ENCODE measurements at places on chromosomes 4 and X.

- DNase-seq, result no peak
These were observed 443.2 kb upstream of the FRG1 start for GRCh38 chr4:189497516-189497915.

DNA sequence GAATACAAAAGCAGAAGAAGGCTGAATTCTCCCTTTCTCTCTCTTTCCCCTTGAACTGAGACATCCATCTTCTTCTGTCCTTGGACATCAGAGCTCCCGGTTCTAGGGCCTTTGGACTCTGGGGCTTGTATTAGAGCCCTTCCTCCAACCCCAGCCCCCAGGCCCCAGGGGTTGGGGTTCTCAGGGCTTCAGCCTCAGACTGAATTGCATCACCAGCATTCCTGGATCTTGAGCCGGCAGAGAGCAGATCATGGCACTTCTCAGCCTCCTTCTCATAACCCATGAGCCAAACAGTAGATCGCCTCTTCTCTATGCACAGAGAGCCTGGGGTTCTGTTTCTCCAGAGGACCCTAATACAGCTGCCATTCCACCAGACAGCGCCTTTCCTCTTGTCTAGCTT lies 25.3 kb upstream of the CLDN24 start:
- no peak for DNase-seq

GRCh38 chr4:40152637-40153036 lies 44.2 kb upstream of the RHOH start:
- no peak for DNase-seq

DNA sequence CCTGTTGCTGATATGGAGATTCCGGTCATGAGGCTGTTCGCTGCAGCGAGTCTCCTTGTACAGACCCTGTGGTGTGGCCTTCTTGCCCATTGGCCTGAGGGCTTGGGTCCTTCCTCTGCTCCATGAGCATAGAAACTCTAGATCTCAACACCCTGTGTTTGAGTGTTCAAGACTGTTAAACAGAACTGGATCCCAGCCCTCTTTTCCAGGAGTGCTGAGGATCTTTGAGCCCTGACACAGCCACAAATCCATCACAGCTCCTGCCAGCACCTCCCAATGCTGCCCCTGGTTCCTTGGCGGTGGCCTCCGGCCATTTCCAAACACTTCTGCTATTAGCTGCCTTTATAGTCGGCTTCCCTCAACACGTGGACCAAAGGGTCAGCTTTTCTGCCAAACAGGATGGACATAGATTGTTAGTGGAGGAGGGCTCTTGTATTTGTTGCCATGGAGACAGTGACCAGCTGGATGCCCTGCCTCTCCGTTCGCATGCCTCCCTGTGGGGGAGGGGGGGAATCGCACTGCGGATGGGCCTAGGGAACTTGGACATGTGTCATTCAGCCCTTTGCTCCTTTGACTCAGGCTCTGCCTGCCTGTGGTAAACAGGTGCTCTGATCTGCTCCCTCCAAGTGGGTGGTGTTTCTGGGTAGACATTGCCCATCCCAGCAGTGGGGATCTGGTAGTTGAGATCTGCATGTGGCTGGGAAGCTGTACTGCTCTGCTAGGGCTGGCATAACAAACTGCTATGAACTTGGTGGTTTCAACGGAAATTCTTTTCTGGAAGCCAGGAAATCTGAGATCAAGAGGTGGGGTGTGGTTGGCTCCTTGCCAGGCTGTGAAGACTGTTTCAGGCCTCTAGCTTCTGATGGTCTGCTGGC lies 6.9 kb upstream of the WDR1 start:
- peak; percentile 37 for DNase-seq

DNA sequence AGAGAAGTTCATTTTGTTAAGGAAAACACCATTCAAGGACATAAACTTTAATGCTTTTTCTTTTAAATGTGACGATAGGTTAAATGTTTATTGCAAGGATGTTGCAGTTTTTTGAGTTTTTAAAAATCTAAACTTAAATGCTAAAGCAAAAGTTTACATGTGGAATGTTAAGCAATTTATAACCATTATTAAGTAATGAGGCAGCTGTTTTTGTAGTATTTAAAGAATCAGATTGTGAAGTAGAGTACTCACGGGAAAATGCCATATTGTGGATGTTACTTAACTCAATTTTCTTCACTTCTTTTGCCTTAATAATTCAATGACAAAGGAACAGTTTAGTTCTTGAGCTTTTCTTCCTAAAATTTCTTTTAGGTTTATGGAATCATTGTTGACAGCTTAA lies 43.5 kb downstream of the UBE2K start:
- no peak for DNase-seq

- DNase-seq, result no peak
These were observed 102.5 kb downstream of the ASMT start for GRCh38 chrX:1717373-1717772.

GRCh38 chrX:119617517-119618164 lies 11.4 kb upstream of the NKRF start:
- no peak for DNase-seq

DNA sequence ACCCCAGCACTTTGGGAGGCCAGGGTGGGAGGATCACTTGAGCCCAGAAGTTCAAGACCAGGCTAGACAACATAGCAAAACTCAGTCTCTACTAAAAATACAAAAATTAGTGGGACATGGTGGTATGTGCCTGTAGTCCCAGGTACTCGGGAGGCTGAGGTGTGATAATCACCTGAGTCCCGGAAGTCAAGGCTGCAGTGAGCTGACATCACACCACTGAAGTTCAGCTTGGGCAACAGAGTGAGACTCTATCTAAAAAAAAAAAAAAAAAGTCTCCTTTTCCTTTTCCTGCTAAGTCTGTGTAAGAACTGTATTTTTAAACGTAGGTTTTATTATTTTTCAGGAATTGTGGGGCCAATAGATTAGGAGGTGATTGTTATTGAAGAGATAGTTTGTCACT lies 356.7 kb downstream of the ARHGAP24 start:
- no peak for DNase-seq

DNA sequence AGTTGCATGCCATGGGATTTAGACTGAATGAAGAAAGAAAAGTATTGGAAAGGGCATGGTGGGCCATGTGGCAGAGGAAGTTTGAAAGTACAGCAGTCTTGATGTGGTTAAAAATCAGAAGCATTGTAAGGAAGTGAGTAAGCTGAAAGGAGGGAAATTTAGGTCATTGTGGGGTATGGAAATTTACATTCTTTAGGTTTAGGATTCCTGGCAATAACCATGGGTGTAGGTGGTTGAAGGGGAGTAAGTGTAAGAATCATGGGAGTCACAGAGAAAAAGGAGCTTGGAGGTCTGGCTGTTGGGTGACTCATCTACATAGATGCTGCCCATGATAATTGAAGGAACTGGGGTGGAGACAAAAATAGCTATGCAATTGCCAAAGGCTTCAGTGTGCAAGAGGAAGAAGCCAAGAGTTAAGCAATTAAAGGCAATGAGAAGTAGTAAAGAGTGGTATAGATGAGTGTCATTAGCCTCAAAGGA lies 243.8 kb upstream of the LDB2 start:
- DNase-seq, result no peak

- DNase-seq, result no peak
These were observed 19.7 kb downstream of the ZFX start for GRCh38 chrX:24169211-24169610.

DNA sequence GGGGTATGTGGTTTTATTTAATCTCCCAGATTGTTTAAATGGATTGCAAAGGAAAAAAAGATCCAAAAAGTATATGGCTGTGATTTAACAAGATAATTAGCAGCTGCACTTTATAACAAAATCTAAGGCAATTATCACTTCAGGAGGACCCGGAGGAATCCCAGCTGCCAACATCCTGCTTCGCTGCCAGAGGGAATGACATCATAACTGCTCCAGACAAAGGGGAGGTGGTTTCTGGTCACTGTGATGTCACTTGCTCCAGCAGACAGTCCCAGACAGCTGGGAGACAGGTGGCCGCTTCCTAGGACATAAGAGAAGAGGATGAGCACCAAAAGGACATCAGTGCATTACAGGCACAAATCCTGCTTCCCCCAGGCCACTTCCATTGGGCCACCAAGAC lies 371.0 kb downstream of the BCOR start:
- DNase-seq, result peak; percentile 46

GRCh38 chrX:153408871-153409351 lies 2.4 kb upstream of the ZFP92 start:
- no peak for DNase-seq

- peak; percentile 19 for DNase-seq
These were observed 46.1 kb downstream of the HTRA3 start for GRCh38 chr4:8315435-8316250.

- DNase-seq, result no peak
These were observed 277.0 kb upstream of the EDA2R start for GRCh38 chrX:66915893-66916292.

- peak; percentile 56 for DNase-seq
These were observed 28.1 kb upstream of the MAN2B2 start for GRCh38 chr4:6546681-6547447.

GRCh38 chr4:126955292-126956183 lies 677.2 kb upstream of the INTU start:
- DNase-seq, result no peak

- peak; percentile 11 for DNase-seq
These were observed 1.9 kb upstream of the PPP3CA start for GRCh38 chr4:101348995-101349800.

DNA sequence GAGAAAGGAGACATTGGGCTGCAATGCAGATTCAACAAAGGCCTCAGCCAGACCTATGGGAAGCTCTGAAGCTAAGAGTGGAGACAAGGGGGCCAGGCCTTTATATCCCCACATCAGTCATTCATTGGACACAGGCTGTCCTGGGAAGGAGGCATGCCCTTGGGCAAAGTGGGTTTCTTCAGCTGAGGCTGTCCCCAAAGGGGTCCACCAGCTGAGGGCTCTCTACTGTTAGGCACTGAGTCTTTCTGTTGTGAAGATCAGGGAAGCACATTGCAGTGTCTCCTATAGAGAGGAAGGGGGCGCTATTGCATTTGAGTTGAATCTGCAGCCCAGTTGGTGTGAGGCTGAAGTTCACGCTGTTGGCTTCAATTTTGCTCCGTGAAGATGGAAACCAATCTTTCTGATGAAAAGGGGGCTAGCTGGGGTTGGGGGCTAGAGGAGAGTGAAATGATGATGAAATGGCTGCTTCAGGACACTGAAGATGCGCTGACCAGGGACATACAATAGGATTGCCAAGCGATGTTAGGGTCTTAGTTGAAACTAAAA lies 48.0 kb downstream of the SLC25A5 start:
- DNase-seq, result no peak

- peak; percentile 96 for DNase-seq
These were observed at the start of gene PCDH10 for GRCh38 chr4:133148690-133149363. PCDH10 (plus strand) TSS chr4:133149294; CDS start chr4:133150141, 847 bp downstream.

- DNase-seq, result no peak
These were observed 4.3 kb downstream of the PGRMC1 start for GRCh38 chrX:119240356-119240755.

- no peak for DNase-seq
These were observed 1365.8 kb upstream of the DIAPH2 start for GRCh38 chrX:95318882-95319281.

DNA sequence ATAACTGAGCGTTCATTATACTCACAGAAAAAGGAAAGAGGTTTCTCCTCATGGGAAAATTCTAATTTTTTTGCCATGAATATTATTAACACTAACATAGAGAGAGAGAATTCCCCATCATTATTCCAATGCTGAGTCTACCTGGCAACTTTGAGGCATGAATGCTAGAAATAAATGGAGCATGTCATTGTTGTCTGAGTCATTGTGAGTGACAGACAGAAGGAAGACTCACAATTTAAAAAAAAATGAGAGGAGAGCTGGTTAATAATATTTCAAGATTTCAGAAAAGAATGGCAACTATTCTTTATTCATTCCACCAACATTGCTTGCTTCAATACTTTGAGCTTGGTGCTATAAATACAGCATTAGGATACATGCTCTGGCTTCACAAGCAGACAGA lies 170.4 kb upstream of the HS3ST1 start:
- no peak for DNase-seq

GRCh38 chr4:82053396-82053795 lies 320.4 kb downstream of the HNRNPD start:
- peak; percentile 64 for DNase-seq

- no peak for DNase-seq
These were observed 11.7 kb downstream of the C1GALT1C1 start for GRCh38 chrX:120617996-120618630.

DNA sequence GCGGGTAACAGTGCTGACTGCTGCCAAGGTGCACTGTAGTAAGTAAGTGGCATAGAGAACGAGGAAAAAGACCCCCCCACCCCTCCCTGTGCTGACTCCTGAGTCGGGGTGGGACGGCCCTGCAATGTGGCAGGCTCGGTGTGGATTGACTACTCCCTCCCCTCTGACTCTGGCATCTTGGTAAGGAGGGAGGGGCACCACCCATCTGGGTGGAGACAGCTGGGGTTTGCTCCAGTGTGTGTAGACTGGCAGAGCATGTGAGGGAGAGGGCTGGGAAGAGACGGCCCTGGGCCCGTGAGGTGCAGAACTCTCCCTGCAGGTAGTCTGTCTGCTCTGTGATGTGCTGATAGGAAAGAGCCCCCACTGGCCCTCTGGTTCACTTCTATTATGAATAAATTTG lies 31.0 kb downstream of the NSG1 start:
- no peak for DNase-seq

DNA sequence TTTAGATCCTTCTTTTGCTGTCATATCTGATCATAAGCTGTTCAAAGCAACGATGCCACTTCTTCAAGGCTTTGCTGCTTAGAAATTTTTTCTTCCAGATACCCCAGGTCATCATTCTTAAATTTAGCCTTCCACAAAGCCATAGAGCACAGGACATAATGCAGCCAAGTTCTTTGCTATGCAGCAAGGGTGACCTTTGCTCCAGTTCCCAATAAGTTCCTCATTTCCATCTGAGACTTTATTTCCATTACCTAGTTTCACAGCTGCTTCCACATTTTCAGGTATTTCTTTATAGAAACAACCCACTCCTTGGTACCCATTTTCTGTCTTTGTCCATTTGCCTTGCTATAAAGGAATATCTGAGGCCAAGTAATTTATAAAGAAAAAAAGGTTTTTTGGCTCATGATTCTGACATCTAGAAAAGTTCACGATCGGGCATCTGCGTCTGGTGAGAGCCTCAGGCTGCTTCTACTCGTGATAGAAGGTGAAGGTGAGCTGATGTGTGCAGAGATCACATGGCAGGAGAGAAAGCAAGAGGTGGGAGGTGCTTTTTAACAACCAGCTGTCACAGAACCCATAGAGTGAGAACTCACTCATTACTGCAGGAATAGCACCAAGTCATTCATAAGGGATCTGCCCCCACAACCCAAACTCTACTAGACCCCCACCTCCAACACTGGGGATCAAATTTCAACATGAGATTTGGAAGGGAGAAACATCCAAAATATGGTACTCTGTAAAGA lies 11.8 kb upstream of the TASL start:
- DNase-seq, result no peak

GRCh38 chrX:51876441-51876840 lies 17.0 kb upstream of the MAGED1 start:
- DNase-seq, result no peak

DNA sequence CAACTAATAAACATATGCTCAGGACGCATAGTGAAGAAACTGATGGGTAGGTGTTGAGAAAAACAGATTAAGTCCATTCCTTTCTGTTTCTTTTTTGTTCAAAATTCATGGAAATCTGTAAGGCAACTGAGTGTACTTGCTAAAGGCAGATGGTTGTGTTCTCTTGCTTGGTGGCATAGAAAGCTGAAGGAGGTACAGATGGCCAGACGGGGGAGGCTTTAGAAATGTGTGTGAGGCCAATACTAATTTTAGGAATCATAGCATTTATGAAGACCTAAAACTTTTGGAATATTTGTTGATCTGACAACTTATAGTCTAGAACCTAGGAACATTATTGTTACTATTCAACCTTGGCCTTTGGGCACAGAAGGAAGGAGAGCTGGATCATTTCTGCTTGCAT lies 56.8 kb upstream of the EMCN start:
- DNase-seq, result no peak
